ENCODE measurements at places on chromosomes 4 and X.

- no peak for DNase-seq
Observed at GRCh38 chr4:11769434-11769833, 340.7 kb upstream of the HS3ST1 start.

DNA sequence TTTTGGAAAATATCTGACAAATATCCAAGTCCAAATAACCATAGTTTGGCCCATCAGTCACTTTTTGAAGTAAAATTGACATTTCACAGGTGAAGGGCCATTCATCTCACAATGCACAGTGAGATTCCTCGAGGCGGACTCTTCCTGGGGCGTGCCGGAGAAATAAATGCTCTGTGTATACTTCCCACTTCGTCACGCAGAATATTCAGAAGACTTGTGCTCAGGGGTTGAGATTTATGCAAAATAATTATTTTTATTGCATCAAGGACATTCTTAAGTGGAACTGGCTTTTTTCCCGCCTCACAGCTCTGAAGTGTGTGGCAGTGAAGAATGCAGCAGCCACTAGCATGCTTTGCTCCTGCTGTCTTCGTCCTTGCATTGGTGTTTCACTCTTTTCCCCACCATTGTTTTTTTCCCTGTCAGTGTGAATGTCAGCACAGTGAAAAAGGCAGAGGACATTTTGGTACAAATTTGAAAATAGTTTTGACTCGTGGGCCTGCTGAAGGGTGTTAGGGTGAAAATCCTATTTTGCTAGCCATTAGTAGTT lies 70.6 kb downstream of the FAM193A start:
- DNase-seq = no peak

GRCh38 chr4:13329963-13330362 lies 154.2 kb downstream of the RAB28 start:
- DNase-seq = no peak

- DNase-seq = no peak
Observed at GRCh38 chrX:30893206-30893605, 4.2 kb upstream of the TAB3 start.

DNA sequence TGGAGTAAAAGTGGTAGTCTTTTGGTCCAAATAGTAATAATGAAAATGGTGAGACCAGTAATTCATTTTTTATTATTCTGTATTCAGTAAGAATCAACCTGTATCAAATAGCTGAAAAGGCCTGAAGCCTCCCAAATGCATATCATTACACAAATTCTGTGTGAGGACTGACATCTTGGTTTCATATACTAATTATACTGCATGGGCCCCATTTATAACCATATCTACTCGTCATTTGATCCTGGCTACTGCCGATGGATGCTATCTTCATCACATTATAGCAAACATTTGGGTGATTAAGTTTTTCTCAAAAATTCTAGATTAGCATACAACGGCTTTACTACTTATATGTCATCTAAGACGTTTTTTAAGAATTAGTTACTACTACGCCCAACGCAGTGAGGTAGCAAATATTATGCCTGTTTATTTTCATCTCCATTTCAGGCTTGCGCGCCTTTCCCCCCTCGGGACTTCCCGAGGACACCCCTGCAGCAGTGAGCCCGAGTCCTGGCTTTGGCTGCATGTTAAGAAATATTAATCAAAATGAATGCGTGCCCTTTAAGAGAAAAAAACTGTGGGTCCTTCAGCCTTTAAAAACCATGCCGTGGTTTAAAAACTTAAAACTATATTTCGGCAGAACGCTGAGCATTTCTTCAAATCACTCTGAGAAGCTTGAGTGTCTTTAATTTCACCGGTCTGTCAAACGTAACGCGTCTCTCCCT lies 814 bp upstream of the MMAA start:
- peak; percentile 24 for DNase-seq

- DNase-seq = no peak
Observed at GRCh38 chrX:110414273-110414672, 55.6 kb downstream of the RTL9 start.

DNA sequence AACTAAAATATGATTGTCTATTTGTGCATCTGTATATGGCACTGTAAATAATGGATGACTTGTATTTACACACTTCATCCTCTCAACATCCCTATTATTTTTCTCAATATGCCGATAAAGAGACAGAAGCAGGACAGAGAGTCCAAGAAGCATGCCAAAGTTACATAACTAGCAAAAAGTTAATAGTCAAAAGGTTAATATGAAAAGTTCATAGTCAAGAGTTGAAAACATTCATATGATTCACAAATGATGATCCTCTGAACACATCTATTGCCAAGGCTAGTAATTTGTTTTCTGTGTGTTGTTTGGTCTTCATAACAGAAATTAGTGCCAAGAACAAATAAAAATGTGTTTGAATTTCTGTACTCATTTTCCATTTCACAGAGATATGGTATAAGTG lies 231.0 kb downstream of the ADAMTS3 start:
- DNase-seq = no peak
